Cortex of kidney (tissue), 1 donor: ENCODE measurements at places on chromosomes 5 and 9.

- DNase-seq = no peak
These were observed 154.0 kb downstream of the PAX5 start for GRCh38 chr9:36880075-36880474.

DNA sequence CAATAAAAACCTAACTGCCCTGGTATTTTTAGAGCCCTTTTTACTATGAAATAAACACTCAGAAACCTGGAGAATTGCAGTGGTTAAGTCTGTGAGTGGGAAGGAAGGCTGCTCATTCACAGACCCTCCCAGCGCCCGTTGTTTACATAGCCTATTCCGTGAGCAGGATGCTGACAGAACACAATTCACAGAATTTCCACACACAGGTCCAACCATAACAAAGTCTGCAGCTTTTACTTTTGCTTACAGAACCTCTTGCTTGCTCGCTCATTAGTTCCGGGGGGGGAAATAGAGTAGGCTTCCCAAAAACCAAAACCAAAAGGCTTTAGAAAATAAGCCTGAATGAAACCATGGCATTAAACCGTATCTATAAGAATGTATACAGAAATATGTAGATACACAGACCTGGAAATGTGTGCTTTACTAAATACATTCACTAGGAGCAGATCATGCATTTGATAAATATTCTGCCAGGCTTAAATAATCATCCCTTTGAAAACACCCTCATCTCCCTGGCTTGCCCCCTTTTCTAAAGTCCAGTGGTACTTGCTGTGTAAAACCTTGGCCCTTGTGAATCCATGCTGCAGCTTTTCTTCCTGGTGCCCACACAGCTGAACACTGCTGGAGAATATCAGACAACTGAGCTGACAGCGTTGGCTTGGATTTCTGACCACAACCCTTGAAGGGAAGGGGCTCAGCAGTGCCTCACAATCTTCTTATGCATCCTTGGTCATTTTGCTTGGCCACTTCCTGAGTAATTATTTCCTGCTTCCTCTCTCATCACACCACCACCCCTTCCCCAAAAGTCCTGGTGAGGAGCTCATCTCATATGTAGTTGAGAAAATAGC, 128.0 kb downstream of the FANCC start:
- no peak for DNase-seq

DNA sequence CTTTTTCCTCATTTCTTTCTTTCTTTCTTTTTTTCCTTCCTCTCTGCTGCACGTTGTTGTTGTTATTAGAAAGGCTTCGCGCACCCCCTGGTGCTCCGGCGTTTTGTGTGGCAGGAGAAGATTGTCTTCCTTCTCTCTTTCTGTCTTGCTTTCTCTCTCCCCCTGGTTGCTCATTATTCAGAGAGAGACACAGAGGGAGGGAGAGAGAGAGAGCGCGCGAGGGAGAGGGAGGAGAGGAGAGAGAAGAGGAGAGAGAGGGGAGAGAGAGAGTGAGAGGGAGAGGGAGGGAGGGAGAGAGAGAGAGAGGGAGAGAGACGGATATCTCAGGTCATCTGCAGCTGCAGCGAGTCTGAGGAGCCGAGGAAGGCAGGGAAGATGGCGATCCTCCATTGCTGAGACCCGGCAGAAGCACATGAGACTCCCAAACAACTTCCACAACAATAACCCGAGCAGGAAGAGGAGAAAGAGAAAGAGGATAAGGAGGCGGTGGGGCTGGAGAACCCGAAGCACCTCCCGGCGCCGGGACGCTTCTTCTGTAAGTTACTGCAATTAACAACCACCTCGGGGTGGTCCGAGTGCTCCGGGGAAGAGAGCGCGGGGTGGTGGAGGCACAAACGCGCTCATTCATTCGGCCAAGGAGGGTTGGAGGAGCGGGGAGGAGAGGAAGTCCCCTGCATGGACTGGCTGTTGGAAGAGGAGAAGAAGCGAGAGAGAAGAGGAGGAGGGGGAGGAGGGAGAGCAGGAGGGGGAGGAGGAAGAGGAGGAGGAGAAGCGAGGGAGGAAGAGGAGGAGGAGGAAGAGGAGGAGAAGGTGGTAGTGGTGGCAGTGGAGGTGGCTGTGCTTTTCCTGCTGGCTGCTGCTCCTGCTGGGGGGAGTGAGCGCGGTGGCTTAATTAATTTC, at the start of gene ZNF462:
Gene ZNF462 (plus strand): TSS at position 346 of the 900 bp plus-strand sequence. CDS start 60,218 bp downstream, outside the sequence.
- no peak for DNase-seq

- no peak for DNase-seq
These were observed 76.3 kb downstream of the MUSK start for GRCh38 chr9:110744715-110745384.

GRCh38 chr5:35668319-35668718, 50.7 kb downstream of the SPEF2 start:
- no peak for DNase-seq

DNA sequence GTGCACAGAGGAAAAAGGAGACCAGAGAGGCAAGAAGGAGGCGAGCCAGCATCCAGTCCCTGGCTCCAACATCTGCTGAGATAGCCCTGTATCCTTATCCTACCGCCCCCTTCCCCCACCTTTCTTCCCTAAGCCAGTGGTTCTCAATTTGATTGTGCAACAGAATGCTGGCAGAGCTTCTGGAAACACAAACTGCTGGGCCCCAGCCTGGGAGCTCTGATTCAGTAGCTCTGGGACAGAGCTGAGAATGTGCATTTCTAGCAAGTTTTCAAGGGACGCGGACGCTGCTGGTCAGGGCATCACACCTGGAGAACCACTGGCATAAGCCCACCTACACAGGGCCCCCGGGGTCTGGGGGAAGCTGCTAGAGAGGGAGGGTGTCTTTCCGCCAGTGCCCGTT, 21.1 kb downstream of the AK8 start:
- DNase-seq = no peak
